ENCODE measurements at places on chromosomes 6 and 20. TPM values are rescaled to one million over a fixed set of nuclear protein-coding genes. Genes with fewer than 3 reads are reported as not detected.

DNA sequence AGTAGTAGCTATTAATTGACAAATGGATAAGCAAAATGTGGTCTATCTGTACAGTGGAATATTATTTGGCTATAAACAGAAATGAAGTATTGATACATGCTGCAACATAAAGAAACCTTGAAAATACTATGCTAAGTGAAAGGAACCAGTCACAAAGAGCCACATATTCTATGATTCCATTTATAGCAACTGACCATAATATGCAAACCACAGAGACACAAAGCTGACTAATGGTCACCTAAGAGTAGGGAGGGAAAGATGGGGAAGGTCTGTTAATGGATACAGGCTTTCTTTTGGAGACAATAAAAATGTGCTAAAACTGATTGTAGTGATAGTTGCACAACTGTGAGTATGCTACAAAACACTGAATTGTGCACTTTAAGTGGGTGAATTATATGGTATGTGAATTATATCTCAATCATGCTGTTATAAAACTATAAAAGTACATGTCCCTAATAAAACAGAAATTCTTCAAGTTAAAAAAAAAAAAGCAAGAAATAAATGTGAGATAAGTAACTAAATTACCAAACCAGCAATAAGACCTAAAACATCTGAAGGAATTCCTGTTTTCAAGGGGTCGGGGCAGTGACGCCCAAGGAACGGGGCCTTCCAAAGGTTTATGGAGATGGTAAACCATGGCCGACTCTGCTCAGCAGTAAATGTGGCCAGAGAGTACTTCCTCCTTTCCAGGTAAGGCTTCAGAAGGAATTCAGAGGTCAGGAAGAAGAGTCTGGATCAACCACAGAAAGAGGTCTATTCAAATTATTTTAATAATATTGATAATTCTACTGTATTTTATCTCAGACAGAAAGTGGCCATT is 75.4 kb downstream of the ARHGAP18 start:
- no peak for DNase-seq
- no peak overlapping the region for H3K4me3 ChIP-seq
- peaks cover 41% of the 10 kb centered on the region for H3K4me1 ChIP-seq

DNA sequence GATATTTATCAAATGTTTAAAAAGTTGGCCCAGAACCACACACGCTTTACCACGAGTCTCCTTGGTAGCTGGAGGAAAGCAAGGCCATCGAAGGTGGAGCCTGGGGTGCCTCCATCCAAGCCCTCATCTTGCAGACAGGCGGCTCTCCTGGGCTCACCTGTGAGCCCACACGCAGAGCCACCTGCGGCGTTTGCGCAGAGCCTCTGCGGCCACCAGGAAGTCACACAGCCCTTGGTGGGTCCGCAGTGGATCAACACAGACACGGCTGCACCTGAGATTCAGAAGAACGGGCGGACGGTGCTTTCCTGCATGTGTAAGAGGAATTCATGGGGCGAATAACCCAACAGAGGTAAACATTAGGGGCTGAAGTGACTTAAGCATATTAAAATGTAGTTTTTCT is 24.5 kb upstream of the SMOC2 start:
- peaks cover 17% of the 10 kb centered on the region for H3K4me1 ChIP-seq
- H3K27me3 ChIP-seq: peaks cover 16% of the 10 kb centered on the region
- no peak overlapping the region for H3K27ac ChIP-seq
- no peak overlapping the region for H3K4me3 ChIP-seq
- peak; percentile 73 for DNase-seq

GRCh38 chr20:25503936-25504335 is 81.4 kb downstream of the NINL start:
- H3K4me1 ChIP-seq: peaks cover 24% of the 10 kb centered on the region
- no peak for DNase-seq
- no peak overlapping the region for H3K4me3 ChIP-seq

GRCh38 chr6:38244869-38245268 is 394.9 kb downstream of the BTBD9 start:
- no peaks in the 10 kb centered on the region for H3K27me3 ChIP-seq
- H3K4me1 ChIP-seq: peaks cover 14% of the 10 kb centered on the region
- peaks cover 4% of the 10 kb centered on the region for H3K36me3 ChIP-seq
- no peak overlapping the region for H3K27ac ChIP-seq
- no peak overlapping the region for H3K4me3 ChIP-seq

Gene TNFRSF6B
- 0.84 TPM for total RNA-seq

Gene FKBP1A
- total RNA-seq: 187 TPM

Measured in osteocyte (in vitro differentiated cells).